ENCODE measurements at places on chromosomes 1 and 21. TPM values are rescaled to one million over a fixed set of nuclear protein-coding genes. Genes with fewer than 3 reads are reported as not detected.

- DNase-seq: no peak
These were observed 102.0 kb upstream of the TRABD2B start for GRCh38 chr1:48099072-48099773.

DNA sequence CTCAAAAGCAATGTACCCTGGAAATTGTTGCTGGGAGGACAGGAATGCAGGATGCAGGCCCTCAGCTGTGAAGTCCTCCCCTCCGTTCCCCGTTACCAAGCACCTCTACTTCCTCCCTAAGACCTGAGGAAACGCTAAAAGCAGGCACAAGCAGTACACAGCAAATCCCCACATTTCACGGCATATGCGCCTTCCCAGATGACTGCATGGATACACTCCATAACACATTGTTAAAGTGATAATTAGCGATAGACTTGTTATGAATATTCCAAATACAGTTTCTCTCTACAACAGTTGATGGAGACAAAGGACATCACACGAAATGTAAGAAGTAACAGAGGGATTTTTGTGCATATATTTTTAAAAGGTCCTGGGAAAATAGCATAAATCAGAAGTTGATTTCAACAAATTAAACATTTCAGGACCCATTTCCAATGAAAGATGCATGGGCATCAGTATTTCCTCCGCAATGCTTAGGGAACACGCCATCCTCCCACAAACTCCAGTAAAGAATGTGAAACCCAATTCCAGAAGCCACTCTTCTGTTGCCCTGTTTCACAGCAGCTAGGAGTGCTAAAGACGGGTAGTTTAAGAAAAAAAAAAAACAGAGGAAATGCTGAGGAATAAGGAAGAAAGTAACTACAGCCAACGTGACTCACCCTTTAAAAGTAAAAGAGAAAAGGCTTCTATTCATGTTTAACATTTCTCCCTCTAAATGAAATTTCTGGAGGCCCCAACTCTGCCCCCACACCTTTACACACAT, 75.5 kb downstream of the HIVEP3 start:
- no peak for DNase-seq

Gene GJA5
- 20.0 TPM for total RNA-seq

Gene CZIB
- total RNA-seq: 45.0 TPM

Data from heart right ventricle (tissue), 16 donors.